ENCODE measurements at places on chromosomes 5 and 9.

GRCh38 chr5:175862131-175863012, 9.0 kb upstream of the CPLX2 start:
- no peak for DNase-seq

- DNase-seq: no peak
These were observed 1.7 kb downstream of the KCNT1 start for GRCh38 chr9:135703726-135704125.

DNA sequence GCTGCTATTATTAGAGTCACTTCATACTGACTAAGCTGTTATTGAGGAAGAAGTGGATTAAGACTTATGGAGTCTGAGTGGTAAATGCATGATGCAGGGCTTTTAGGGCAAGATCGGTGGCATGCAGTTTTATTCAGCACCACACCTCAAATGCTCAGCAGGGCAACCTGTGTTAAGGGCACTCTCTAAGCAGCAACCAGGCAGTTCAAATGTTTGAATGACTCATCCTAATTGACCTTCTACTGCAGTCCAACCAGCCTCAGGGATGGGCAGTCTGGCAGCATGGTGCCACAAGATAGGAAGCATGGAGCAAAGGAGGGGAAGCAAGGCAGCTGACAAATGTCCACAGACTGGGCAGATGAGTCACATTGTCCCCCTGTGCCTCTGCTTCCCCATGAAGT, 80.2 kb upstream of the MIER3 start:
- DNase-seq: no peak

DNA sequence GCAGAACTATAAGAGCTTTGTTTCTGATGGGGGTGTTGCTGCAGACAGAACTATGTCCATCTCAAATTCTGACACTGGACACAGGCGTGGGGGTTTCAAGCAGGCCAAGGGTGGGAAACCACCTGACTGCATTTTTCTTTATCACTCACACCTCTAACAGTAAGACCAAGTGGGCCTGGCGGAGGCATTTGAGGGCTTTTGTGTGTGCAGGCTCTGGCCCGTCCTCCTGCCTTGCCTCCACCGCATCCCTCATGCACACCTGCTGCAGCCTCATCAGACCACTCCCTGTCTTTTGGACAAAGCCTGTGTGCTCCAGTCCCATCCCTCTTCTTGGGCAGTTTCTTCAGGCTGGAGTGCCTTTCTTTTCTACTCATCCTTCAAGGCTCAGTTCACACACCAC, 7.9 kb downstream of the OR13J1 start:
- no peak for DNase-seq

DNA sequence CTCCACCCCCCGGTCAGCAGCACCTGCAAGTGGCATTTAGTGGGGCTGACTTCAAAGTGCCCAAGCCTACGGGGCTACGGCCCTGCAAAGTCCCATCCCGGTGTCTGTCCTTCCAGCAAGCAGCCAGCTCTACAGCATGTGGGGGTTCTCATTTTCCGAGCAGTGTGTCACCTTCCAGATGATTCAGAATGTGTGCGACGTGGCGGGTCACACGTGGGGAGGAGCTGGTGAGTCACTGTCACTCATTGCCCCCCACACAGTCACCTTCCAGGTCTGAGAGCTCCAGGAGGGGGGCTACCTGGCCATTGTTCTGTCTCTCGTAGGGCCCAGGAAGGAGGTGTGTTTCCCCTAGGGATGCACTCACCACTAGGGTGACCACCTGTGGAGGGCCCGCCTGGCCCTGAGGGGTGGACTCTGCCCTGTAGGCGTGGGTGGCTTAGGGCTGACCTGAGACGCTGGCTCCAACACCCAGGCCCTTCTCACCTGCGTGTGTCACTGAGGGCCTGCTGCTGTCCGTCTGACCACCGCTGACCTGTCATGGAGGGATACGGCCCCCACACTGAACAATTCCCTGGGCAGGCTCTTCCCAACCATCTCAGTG, 70.2 kb downstream of the SEMA4D start:
- DNase-seq: no peak
